ENCODE measurements at places on chromosomes 6 and 20. TPM values are rescaled to one million over a fixed set of nuclear protein-coding genes. Genes with fewer than 3 reads are reported as not detected.

- no peak for DNase-seq
- no peak overlapping the region for H3K4me3 ChIP-seq
- H3K27me3 ChIP-seq: no peaks in the 10 kb centered on the region
- H3K27ac ChIP-seq: no peak overlapping the region
- H3K36me3 ChIP-seq: peaks cover 8% of the 10 kb centered on the region
Observed at GRCh38 chr6:147274776-147275175, 70.6 kb downstream of the STXBP5 start.

DNA sequence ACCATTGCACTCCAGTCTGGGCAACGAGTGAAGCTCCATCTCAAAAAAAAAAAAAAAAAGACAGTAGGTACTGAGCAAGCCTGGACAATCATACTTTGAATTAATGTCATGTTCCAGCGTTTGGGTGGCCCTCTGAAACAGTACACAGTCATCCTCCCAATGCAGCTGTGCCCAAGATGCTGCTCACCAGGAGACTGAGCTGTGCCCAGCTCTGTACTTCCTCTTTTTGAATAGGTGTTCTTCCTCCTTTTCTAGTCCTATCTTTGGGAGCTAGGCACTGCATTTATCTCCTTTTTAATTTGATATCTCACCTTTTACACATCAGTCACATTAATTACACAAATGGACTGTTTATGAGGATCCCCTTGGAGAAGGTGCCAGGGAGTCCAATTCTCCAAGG lies 101.5 kb downstream of the RPP40 start:
- peaks cover 8% of the 10 kb centered on the region for H3K4me1 ChIP-seq
- H3K4me3 ChIP-seq: no peak overlapping the region
- no peaks in the 10 kb centered on the region for H3K27me3 ChIP-seq
- DNase-seq: no peak

GRCh38 chr6:35512006-35512405 lies 690 bp downstream of the TULP1 start:
- H3K4me1 ChIP-seq: 0 out of 2 replicates have a peak, but pooled peaks cover 1% of the 10 kb centered on the region
- no peaks in the 10 kb centered on the region for H3K36me3 ChIP-seq
- no peak overlapping the region for H3K4me3 ChIP-seq

- H3K27me3 ChIP-seq: no peaks in the 10 kb centered on the region
- H3K27ac ChIP-seq: peak overlapping the region; percentile 90
- no peak overlapping the region for H3K4me3 ChIP-seq
- peaks cover 1% of the 10 kb centered on the region for H3K36me3 ChIP-seq
- peaks cover 7% of the 10 kb centered on the region for H3K4me1 ChIP-seq
Observed at GRCh38 chr6:5053864-5054244, 31.3 kb upstream of the PPP1R3G start.

DNA sequence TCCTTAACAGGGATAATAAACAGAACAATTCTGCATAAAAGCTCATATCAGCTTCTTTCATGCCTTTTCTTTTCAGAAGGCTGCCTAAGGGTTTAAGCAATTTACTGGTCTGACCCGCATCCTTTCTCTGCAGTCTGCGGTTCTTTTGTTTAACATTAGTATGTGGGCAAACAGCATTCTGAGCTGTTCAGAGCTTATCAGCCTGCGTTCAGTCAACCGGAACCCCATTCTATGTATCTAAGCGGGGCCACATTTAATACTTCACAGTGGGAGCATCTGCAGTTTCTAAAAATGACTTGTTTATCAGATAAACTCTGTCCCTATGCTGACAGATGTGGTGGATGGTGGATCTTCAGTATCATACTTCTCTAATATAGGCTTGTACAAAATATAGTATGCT lies 758.9 kb upstream of the MMS22L start:
- DNase-seq: no peak
- no peak overlapping the region for H3K4me3 ChIP-seq
- no peaks in the 10 kb centered on the region for H3K4me1 ChIP-seq
- H3K36me3 ChIP-seq: no peaks in the 10 kb centered on the region
- no peaks in the 10 kb centered on the region for H3K27me3 ChIP-seq

GRCh38 chr20:45341939-45342854 lies 6.0 kb downstream of the SDC4 start:
- DNase-seq: peak; percentile 74
- peak overlapping the region; percentile 92 for H3K27ac ChIP-seq
- peaks cover 32% of the 10 kb centered on the region for H3K36me3 ChIP-seq
- H3K4me3 ChIP-seq: no peak overlapping the region
- H3K4me1 ChIP-seq: peaks cover 65% of the 10 kb centered on the region
- H3K27me3 ChIP-seq: no peaks in the 10 kb centered on the region

GRCh38 chr6:114061741-114062140 lies 90.8 kb upstream of the HDAC2 start:
- H3K27me3 ChIP-seq: no peaks in the 10 kb centered on the region
- peaks cover 4% of the 10 kb centered on the region for H3K4me1 ChIP-seq
- no peak overlapping the region for H3K27ac ChIP-seq
- no peak overlapping the region for H3K4me3 ChIP-seq

DNA sequence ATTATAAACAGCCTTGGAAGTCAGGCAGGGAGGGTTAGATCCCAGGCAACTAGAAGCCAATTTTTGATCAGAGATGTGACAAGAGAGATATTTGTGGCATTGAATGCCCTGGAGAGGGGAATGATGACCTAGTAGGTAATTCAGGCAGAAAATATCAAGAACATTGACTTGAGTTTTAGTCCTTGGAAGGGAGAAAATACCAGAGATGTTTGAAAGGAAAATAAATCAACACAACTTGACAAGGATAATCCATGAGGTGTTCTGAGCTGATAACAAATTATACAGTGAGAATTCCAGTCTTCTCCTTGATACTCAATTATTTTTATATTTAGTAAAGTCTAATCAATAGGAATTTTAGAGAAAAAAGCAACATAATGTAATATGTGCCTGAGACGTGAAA lies 10.6 kb upstream of the MARCKS start:
- no peaks in the 10 kb centered on the region for H3K27me3 ChIP-seq
- no peak overlapping the region for H3K27ac ChIP-seq
- 0 out of 2 replicates have a peak, but pooled peaks cover 2% of the 10 kb centered on the region for H3K4me1 ChIP-seq
- DNase-seq: no peak
- no peaks in the 10 kb centered on the region for H3K36me3 ChIP-seq

GRCh38 chr6:73556836-73557235 lies 36.0 kb upstream of the EEF1A1 start:
- no peak overlapping the region for H3K4me3 ChIP-seq
- no peak overlapping the region for H3K27ac ChIP-seq
- peaks cover 2% of the 10 kb centered on the region for H3K4me1 ChIP-seq
- DNase-seq: no peak
- no peaks in the 10 kb centered on the region for H3K36me3 ChIP-seq

DNA sequence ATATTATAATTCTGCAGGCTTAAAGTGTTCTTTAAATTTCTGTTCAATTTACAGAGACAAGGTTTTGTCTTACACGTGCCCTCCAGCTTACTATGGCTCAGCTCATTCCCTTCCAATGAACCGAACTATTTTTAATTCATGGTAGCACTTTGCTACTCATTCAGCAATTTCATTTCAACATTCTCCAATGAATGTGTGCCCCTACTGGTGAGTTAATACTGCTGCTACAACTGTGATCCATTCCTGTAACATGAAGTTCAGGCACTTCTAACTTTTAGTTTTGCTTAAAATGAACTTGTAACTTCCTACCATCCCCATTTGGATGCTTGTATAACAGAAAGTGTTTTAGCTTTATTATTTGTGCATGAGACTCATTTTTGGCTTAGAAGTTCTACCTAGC lies 99.7 kb downstream of the F13A1 start:
- H3K27me3 ChIP-seq: no peaks in the 10 kb centered on the region
- H3K4me1 ChIP-seq: no peaks in the 10 kb centered on the region
- H3K4me3 ChIP-seq: no peak overlapping the region
- DNase-seq: no peak
- no peak overlapping the region for H3K27ac ChIP-seq
- no peaks in the 10 kb centered on the region for H3K36me3 ChIP-seq

DNA sequence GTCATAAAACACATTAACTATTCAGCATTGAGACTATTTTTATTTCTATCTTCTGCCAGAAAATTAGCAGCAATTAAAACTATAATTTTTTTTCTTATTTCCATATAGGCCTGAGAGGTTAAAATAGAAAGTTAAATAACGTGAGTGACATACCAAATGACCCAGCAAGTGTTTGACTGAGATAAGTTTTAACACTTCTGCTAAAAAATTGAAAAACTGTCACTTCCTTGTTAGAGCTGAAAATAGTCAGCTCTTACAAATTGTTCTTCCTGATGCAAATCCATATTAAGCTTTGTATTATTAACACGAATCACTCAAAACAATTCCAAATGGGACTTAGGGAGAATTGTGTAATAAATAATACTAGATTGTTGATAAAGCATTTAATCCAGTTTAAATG lies 26.5 kb upstream of the STX11 start:
- H3K27ac ChIP-seq: no peak overlapping the region
- peaks cover 3% of the 10 kb centered on the region for H3K27me3 ChIP-seq
- H3K36me3 ChIP-seq: no peaks in the 10 kb centered on the region

DNA sequence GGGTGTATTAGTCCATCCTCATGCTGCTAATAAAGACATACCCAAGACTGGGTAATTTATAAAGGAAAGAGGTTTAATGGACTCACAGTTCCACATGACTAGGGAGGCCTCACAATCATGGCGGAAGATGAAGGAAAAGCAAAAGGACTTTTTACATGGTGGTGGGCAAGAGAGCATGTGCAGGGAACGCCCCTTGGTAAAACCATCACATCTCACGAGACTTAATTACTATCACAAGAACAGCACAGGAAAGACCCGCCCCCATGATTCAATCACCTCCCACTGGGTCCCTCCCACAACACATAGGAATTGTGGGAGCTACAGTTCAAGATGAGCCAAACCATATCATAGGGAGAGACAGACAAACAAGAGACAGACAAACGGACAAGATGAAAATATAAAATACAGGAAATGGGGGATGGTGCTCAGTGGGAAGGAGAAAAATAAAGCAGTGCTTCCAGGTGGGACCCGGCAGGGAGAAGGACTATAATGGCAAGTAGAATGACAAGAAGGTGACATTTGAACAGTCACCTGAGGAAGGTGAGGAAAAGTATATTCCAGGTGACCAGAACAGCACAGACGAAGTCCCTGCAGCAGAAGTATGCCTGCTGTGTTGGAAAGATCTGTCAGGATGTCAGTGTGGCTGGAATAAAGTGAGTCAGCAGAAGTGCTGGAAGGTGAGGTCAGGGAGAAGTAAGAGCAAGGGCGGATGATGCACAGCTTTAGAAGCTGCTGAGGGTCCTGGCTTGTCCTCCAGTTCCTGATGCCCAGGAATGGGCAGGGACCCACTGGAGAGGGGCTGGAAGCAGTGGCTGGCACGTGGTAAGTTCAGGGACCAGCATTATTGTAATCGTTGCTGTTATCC lies 61.1 kb downstream of the SLC2A10 start:
- no peaks in the 10 kb centered on the region for H3K36me3 ChIP-seq
- DNase-seq: peak; percentile 58
- H3K27ac ChIP-seq: no peak overlapping the region
- H3K4me1 ChIP-seq: no peaks in the 10 kb centered on the region
- H3K27me3 ChIP-seq: peaks cover 4% of the 10 kb centered on the region
- H3K4me3 ChIP-seq: no peak overlapping the region

- H3K4me3 ChIP-seq: no peak overlapping the region
- DNase-seq: peak; percentile 52
- no peaks in the 10 kb centered on the region for H3K36me3 ChIP-seq
- H3K4me1 ChIP-seq: peaks cover 2% of the 10 kb centered on the region
- no peak overlapping the region for H3K27ac ChIP-seq
Observed at GRCh38 chr6:38024908-38025307, 205.4 kb downstream of the ZFAND3 start.

DNA sequence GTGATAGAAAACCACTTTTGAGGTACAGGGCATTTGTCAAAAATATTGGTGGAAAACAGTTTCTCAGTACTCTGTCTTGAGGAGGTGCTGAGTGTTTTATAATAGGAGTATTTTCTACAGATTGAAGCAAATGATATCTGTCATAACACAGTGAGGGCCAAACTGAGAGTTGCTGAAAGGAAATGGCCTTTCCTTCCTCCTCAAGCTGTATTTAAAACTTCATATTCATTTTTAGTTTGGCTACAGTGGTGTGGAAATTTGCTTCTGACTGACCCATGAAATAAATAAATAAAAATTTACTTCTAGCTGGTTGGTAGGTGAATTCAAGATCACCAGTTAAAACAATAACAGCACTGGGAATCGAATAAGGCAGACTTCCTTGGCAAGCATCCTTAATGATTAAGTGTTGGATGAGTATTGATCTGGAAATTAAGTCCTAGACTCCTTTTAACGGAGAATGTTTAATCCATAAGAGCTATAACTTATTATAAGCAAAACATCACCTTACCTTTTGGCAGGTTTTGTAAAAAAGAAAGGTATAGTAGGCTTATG lies 828.6 kb upstream of the CITED2 start:
- H3K36me3 ChIP-seq: no peaks in the 10 kb centered on the region
- no peak overlapping the region for H3K4me3 ChIP-seq
- no peaks in the 10 kb centered on the region for H3K27me3 ChIP-seq
- H3K27ac ChIP-seq: no peak overlapping the region

GRCh38 chr6:16494793-16495192 lies 256.4 kb downstream of the GMPR start:
- H3K36me3 ChIP-seq: peaks cover 1% of the 10 kb centered on the region
- peak; percentile 31 for DNase-seq
- peaks cover 8% of the 10 kb centered on the region for H3K4me1 ChIP-seq

Gene UNC93A
- not detected for total RNA-seq

Gene SUMO4
- total RNA-seq: 2.2 TPM

Gene CD93
- total RNA-seq: under 0.01 TPM

Gene PDYN
- total RNA-seq: not detected

Gene ARMH2
- total RNA-seq: not detected

Gene GPX5
- not detected for total RNA-seq

Gene CEBPB
- 6.9 TPM for total RNA-seq

Gene MDFI
- total RNA-seq: 0.28 TPM

Measured in IMR-90 (cell line).